Adipose tissue (tissue), 3 donors: ENCODE measurements at places on chromosomes 5 and 9. TPM values are rescaled to one million over a fixed set of nuclear protein-coding genes. Genes with fewer than 3 reads are reported as not detected.

The ANKRD33B gene
- polyA plus RNA-seq = 0.89 TPM

The KIF20A gene
- polyA plus RNA-seq = 0.16 TPM

The CCDC187 gene
- polyA plus RNA-seq = 0.18 TPM

The SLC4A9 gene
- polyA plus RNA-seq = not detected

The OR1B1 gene
- polyA plus RNA-seq = not detected
